Frontal cortex (tissue), 4 donors: ENCODE measurements at places on chromosomes 6 and 20.

- DNase-seq: no peak
Measured at GRCh38 chr20:23114448-23115082, 28.4 kb upstream of the CD93 start.

DNA sequence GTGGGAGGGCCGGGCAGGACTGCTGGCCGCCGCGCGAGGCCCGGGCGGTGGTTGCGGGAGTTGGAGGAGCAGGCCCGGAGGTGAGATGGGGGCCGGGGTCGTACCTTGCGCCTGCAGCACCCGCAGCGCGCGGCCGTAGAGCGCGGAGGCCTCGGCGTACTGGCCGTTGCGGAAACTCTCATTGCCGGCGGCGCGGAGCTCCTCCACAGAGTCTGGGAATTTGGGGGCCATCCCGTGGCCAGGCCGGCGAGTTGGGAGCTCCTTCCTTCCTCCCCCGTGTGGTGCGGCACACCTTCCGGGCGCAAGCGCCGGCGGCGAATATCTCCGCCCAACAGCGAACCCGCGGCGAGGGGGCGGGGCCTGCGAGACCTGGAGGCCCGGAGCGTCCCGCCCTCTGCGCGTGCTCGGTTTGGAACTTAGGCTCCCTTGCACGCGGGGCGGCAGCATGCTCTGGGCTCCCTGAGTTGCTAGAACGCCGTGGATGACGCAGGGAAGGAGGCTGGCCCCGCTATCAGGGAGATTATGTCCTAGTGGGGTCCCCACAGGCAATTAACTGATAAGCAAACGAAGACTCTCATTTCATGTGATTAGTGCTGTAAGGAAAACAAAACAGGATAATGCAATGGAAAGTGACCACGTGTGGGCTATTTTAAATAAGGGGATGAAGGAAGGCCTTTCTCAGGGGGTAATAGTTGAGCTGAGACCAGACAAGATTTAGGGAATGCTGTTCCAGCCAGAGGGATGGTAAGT lies at the start of gene TOMM34:
Gene TOMM34, minus strand, starts transcription at position 295 of the 750 bp plus-strand sequence. Its CDS starts 64 bp downstream, at position 231.
- peak; percentile 95 for DNase-seq

DNA sequence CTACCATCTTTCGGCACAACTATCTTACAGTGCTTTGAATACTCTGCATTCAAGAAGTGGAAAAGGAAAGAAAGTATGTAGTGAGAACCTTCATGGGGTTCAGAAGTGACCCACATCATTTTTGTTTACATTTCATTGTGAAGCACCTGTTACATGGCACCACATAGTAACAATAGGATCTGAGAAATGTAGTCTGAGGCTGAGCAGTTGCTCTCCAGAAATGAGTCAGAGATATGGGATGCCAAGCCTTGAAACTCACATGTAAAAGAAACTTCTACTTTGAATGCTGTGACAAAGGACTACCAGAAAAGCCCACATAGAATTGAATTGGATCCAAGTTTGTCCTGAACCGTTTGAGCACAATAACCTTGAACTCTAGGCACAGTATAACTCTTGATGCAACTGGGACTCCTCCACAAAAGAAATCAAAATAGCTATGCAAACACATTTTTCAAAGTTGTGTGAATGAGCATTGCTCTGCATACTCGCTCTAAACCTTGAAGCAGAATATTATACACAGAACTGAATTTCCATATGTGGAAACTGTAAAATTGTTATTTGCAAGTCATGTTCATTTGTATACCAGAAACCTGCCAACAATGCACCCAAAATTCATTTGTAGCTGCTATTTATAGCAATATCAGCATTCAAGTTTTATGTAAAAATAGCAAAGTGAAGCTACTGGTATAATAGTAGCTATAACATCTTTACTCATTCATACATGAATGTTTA lies 400.9 kb upstream of the POU3F2 start:
- DNase-seq: no peak

DNA sequence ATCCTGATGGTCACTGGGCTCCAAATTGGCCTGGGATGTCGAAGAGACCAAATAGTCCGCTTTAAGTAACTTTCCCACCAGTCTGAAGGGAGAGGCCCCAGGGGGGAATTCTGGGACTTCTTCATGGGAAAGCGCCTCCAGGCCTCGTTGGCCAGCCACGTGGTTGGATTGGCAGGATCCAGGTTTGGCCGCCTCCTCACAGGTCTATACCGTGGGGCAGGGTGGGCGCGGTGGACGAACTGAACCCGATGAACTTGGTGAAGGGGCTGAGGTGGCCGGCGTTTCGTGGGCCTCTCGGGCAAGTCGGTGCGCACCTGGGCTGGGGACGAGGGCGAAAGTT lies 297 bp downstream of the POM121L2 start:
- no peak for DNase-seq

DNA sequence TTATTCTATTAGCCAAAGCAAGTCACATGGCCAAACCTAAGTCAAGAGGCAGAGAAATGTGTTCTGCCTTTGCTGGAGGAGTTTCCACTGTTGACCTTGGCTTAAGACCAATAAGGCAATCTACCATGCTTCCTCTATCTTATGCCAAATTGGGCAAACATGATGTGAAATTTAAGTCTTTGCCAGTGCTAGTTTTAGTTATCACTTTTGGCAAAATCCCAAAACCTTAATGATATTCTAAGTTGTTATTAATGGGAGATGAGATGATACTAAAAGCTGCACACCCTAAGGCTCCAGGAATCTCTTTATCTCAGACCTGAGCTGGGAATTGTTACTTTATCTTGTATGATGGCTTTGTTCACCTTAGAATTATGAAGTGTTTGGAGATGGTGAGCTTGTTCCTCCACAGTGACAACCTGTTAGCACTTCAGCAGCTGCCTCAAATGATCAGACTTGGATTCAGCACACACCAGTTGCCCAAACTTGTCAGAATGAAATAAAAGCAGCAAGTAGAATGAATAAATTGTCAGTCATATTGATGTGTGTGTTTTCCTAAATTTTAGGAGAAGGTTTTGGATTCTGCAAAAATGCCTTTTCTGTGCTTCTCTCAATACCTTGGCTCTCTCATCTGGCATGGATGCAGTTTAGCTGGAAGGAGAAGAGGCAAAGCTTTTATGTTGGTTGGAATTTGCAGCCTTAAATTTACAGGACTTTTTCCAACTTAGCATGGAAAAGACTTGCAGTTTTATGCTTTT lies 49.3 kb downstream of the RIN2 start:
- no peak for DNase-seq

GRCh38 chr6:126033696-126034095 lies 47.4 kb downstream of the TRMT11 start:
- DNase-seq: peak; percentile 25

- no peak for DNase-seq
Measured at GRCh38 chr6:110528101-110528929, 51.9 kb upstream of the SLC22A16 start.

DNA sequence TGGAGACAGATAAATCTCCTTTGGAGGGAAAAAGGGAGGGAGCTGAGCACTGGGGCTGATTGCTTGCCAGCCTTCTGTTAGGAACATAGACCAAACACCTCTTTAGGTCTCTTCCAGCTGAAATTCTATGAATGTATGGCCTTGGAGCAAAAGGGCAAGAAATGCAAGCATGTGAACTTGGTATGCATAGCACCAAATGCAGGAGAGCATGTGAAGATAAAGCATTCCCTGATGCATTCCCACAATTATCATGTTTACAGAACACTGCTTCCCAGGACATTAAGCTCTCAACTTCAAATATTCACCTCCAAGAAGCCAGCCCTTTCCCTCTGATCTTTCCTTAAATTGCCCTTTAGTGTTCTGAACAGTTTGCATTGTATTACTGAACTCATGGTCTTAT lies 15.6 kb downstream of the RIPOR2 start:
- no peak for DNase-seq

- no peak for DNase-seq
Measured at GRCh38 chr6:31662124-31662723, 1.6 kb upstream of the C6orf47 start.

GRCh38 chr6:52788478-52788877 lies 15.1 kb downstream of the GSTA1 start:
- no peak for DNase-seq

DNA sequence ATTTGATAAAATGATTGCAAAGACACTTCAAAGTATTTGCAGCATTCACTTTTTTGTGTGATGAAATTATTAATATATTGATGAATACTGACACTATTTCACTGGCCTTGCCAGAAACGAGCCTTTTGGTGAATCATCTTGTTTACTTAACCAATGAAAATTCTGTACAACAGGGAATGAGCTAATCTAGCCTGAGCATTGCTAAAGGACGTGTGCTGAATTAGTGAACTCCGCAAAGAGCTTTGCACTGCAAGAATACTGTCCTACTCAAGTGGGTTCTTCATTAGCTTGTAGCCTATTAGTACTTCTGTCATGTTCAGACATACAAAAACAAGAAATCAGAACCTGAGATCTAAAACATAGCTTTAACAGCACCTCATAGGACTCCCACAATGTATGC lies 172.0 kb upstream of the NRSN1 start:
- DNase-seq: no peak

DNA sequence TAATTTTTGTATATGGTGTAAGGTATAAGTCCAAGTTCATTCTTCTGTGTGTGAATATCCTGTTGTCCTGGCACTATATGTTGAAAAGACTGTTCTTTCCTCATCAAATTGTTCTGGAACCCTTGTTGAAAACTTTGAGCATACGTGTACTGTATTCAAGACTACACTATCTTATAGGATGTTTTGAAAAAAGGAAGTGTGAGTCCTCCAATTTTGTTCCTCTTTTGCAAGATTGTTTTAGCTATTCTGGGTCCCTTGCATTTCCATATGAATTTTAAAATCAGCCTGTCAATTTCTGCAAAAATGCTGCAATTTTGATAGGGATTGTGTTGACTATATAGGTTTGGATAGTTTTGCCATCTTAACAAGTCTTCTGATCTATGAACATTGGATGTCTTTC lies 195.2 kb downstream of the BACH2 start:
- DNase-seq: no peak

DNA sequence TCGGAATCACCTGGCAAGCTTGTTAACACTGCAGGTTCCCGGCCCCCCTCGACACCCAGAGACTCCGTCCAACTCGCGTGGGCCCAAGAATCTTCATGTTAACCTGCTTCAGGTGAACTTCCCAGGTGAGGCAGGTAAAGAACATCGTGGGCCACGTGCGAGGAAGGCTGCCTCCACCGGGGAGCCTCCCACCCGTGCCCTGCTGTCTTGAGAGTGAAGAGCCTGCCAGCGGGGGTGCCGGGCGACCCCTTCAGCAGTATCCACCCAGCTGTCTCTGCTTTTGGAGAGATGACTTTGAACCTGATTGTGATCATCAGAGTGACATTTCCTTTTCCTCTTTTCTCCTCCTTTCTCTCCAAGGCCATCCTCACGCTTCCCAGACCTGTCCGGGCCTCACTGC lies 22.9 kb upstream of the RTF2 start:
- no peak for DNase-seq

- DNase-seq: no peak
Measured at GRCh38 chr6:149147195-149147594, 170.3 kb upstream of the TAB2 start.

- no peak for DNase-seq
Measured at GRCh38 chr6:105326216-105326615, 76.7 kb downstream of the PREP start.

- DNase-seq: no peak
Measured at GRCh38 chr6:5275497-5275896, 14.2 kb downstream of the FARS2 start.

DNA sequence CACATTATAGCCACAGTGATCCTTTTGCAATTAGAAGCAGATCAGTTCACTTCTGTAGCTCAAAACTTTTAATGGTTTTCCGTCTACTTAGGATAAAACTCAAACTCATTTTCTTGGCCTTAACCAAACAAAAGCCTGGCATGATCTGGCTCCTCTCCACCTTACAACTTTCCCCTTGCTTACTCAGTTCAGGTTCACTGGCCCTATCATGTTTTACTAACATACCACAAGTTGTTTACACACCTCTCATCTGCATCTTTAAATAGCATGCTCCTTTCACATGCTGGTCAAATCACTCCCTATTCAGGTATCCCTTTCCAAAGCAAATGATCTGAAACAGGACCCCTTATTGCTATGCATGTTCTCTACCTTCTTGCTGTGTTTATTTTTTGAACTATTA lies 191.4 kb upstream of the FAM83B start:
- no peak for DNase-seq

DNA sequence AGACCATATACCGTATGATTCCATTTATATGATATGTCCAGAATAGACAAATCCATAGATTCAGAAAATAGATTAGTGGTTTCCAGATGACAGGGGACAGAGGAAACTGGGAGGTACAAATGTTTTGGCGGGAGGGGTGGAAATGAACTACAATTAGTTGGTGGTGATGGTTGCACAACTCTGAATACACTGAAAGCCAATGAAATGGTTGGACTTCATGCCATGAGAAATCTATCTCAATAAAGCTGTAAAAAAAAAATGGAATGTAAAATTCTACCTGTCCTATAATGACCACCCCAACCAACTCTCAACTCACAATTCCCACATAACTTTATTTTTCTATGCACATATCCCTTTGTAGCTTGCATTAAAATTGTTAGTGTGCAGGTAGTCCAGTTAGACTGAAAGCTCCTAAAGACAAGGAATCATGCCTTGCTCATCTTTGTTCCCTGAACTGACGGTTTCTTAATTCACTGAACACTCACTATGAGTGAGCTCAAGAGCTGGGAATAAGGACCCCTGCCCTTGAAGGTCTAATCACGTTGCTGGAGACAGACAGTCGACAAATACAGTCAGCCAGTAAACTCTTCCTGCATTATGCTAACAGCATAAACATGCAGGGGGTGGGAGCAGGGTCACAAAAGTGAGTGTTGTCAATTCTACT lies 1.4 kb downstream of the DCDC2 start:
- no peak for DNase-seq

DNA sequence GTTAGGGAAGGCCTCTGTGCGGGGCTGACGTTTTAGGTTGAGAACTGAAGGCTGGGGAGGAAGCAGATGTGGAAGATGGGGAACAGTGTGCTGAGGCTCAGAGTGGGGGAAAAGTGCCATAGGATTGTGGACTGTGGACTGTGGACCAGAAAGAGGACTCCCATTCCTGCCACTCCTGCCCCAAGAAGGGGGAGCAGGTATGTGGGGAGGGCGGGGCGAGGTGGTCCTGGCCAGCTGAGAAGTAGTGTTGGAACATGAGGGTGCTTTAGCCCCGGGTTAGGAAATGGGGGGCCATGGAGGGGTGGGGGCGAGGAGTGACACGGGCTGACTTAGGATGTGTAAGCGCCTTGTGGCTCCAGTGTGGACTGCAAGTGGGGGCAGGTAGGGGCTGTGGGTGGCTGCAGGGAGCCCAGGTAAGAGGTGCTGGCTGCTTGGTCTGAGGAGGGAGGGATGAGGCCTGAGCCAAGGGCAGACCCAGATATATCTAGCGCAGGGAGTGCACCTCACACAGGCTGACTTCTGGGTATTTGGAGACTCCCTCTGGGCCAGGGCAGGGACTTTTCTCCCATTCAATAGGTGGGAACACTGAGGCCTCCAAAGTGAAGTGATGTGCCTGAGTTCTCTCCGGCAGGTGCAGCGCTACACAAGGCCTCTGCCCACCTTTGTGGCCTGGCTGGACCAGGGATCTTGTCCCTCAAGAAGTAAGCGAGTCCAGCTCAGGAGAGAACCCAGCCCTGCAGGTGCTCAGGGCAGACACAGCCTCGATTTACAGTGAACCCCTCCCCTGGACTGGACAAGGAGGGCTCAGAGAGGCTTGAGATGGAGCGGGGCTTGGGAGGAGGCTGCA lies 76.6 kb upstream of the TOX2 start:
- no peak for DNase-seq

GRCh38 chr6:55994531-55994930 lies 119.1 kb upstream of the BMP5 start:
- no peak for DNase-seq
